Fibroblast of the conjunctiva (primary cell): ENCODE measurements at places on chromosomes 16 and 17.
A peak's percentile ranks its signal among the peaks of the same experiment; 100 is the strongest.

- DNase-seq = no peak
These were observed 40.9 kb downstream of the TMEM235 start for GRCh38 chr17:78272181-78272913.

- no peak for DNase-seq
These were observed 15.2 kb downstream of the UNC119 start for GRCh38 chr17:28537219-28537610.

GRCh38 chr16:75072239-75072947 lies 44.2 kb downstream of the LDHD start:
- DNase-seq = no peak

GRCh38 chr17:11642655-11643054 lies 44.4 kb downstream of the DNAH9 start:
- no peak for DNase-seq

- no peak for DNase-seq
These were observed 11.0 kb downstream of the BRCA1 start for GRCh38 chr17:43114151-43114552.

GRCh38 chr17:44314869-44315661 lies 6.7 kb downstream of the RUNDC3A start:
- no peak for DNase-seq

GRCh38 chr16:55437625-55438024 lies 41.4 kb upstream of the MMP2 start:
- peak; percentile 30 for DNase-seq

DNA sequence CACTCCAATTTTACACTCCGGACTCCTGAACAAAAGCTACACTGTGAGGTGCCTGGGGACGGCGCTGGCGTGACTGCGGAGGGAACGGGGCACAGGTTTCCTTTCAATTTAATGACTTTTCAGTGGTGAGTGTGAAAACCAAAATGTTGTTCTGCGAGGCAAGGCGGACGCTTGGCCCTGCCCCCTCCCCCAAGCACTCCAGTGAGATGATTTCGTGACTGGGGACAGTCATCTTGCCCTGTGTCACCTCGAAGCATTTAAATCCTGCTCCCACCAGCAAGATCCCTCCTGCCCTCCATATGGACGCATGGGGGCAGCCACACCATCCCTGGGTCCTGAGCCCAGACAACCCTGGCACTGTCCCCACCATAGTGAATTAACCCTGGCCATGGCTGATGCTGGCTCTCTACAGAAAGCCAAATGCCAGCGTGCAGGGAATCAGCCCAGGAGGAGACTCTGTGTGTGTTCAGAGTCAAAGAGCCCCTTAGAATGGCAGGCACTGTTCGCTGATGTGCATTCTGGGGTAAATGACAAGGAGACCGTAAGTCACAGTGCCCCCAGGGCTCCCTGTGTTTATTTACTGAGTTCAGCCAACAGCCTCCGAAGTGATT lies 41.0 kb downstream of the C16orf95 start:
- DNase-seq = no peak

DNA sequence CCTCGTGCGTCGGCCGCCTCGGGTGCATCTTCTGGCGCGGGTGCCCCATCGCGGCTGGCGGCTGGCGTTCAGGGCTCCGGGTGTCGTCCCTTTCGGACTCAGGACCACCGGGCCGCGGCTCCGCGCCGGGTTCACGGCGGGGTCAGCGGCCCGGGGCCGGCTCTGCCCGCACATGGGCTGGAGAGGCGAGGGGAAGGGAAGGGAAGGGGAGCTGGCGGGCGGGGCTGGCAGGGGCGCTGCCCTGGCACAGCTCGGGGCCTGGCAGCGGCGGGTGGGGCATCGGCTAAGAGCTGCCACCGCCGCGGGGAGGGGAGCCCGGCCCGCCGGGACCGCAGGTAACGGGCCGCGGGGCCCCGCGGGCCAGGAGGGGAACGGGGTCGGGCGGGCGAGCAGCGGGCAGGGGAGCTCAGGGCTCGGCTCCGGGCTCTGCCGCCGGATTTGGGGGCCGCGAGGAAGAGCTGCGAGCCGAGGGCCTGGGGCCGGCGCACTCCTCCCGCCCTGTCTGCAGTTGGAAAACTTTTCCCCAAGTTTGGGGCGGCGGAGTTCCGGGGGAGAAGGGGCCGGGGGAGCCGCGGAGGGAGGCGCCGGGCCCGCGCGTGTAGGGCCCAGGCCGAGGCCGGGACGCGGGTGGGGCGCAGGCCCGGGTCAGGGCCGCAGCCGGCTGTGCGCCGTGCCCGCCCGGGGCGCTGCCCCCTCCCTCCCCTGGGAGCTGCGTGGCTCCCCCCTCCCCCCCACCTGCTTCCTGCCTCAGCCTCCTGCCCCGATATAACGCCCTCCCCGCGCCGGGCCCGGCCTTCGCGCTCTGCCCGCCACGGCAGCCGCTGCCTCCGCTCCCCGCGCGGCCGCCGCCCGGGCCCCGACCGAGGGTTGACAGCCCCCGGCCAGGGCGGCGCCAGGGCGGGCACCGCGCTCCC lies 646 bp downstream of the HIC1 start:
- no peak for DNase-seq

- no peak for DNase-seq
These were observed 228.5 kb downstream of the TOX3 start for GRCh38 chr16:52318302-52319009.

DNA sequence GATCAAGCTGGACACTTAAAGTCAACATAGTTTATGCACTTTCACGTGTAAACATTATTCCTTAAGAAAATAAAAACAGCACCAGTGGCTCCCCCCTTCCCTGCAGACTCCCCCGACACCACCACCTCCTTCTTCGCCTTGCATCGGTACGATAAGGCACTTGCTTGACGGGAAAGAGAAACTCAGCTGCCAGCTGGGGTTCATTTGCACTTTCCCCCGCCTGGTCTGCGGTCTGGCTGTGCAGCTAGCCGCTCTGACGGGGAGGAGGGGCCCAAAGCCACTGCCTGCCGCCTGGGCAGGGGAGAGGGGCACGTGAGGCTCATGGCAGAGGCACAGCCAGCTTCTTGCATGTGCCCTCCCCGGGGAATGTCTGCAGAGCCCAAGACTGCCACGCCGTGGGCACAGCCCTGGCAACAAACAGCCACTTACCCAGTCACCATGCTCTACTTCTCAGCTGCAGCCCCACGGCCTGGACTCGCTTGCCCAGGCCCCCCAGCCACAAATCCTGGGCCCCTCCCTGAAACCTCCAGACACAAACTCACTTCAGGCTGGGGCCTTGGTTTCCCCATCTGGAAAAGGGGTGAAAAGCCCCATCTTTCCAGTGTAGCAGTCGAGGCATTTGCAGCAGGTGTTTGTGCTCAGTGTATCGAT lies 16.5 kb upstream of the PRM1 start:
- peak; percentile 40 for DNase-seq

- no peak for DNase-seq
These were observed at the start of gene NTN3 for GRCh38 chr16:2471016-2471652. NTN3 (plus strand) TSS chr16:2471297; CDS start chr16:2471702, 405 bp downstream.

GRCh38 chr17:63495491-63495890 lies 18.6 kb downstream of the ACE start:
- DNase-seq = no peak
